ENCODE measurements at places on chromosomes 6 and 20.

- no peak for DNase-seq
These were observed 22.4 kb downstream of the SYNCRIP start for GRCh38 chr6:85620308-85620707.

GRCh38 chr6:157552081-157552747 is 171.2 kb downstream of the ZDHHC14 start:
- DNase-seq = peak; percentile 44

DNA sequence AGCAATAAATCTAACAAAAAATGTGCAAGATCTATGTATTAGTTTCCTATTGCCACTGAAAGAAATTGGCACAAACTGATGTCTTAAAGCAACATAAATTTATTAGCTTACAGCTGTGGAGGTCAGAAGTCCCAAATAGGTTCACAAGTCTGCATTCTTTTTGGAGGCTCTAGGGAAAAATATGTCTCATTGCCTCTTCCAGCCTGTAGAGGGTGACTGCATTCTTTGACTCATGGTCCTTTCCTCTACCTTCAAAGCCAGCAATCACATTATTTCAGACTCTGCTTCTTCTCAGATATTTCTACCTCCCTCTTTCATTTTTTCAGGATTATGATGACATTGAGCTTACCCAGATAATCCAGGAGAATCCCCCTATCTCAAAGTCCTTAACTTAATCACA is 1531.1 kb downstream of the KHDRBS2 start:
- no peak for DNase-seq

GRCh38 chr20:4190792-4191519 is 175.6 kb upstream of the RNF24 start:
- no peak for DNase-seq

- no peak for DNase-seq
These were observed 645.8 kb upstream of the ARID1B start for GRCh38 chr6:156131221-156131903.

GRCh38 chr6:149977221-149977620 is 13.5 kb downstream of the ULBP1 start:
- no peak for DNase-seq

DNA sequence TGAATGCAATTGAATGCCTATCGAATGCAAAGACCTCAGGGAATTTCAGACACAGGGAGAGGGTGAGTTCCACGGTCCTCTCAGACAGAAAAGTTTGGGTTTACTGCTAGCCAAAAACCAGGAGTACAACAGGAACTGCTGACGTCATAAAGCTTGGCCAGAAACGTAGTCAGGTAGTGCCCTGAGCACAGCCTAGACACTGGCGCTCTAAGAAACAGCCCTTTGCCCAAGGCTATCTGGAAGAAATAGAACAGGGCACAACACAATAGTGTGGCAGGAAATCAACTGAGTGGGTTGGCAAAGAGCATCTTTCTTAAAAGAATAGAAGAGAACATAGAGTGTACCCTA is 58.0 kb downstream of the GFOD1 start:
- no peak for DNase-seq

DNA sequence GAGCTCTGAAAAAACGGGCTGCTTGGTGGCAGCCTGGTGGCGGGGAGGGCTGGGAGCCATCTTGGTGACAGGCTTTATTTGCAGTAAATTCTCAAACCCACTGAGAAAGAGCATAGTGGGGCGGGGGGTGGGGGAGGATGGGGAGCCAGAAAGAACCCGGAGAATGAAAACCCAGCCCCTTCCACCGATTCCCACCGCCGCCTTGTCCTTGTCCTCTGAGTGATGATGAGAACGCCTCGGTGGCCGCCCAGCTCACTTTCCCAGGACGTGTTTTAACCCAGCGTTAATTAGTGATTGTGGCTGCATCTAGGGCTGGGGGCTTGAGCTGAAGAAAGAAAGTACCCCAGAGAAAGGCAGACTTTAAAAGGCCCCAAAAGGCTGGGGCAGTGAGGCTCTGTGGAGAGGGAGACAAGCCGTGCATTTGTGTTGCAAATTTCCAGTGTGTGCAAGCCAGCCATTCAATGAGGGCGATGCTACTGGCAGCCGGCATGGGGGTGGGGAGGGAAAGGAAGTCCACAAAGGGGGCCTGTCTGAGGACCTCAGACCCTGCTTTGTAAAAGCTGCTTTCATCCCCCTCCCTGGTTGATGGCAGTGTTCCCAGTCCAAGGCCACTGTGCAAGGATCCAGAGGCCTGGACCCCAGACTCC is 6.2 kb upstream of the GHRH start:
- no peak for DNase-seq

- no peak for DNase-seq
These were observed 5.5 kb downstream of the CASP8AP2 start for GRCh38 chr6:89834884-89835792.

- DNase-seq = no peak
These were observed 65.6 kb downstream of the SLC2A10 start for GRCh38 chr20:46774943-46775560.

DNA sequence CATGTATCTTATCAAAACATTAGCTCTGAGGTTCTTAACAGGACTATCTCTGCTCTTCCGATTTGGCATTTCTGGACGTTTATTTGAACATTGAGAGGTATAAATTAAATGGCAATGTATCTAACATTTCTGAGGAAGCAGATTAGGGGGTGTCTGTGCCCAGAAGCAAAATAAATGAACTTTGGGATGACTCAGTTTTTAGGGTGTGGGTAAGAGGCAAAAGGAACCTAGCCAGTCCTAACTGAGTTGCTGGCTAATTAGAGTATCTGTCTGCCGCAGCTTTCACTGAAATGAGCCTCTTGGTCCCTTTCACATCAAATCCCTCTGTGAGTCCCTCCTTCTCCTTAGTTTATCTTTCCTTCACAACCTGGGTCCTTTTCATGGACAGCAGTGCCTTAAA is 1.1 kb downstream of the RNF144B start:
- no peak for DNase-seq

DNA sequence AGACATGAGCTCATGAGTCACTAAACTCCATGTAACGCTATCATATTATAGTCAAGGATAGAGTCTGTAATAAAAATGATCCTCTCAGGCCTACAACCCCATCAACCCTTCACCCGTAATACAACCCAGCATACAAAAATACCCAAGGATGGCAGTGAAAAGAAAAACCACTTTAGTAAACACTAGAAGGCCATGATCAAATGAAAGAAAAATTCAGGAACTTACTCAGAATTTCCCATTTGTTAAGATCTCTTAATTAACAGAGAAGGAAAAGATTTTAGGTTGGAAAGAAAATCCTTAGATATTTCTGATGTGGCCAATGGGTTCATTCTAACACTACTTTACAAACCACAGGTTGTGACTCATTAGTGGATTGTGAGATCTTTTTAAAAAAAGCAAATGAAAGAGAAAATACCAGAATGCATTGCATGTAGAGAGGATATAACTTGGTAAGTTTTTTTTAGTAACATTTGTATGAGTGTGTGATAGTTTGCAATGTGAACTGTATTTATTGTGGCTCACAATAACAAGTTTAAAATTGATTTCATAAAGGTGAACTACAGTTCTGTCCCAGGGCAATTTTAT is 8.0 kb upstream of the UBE2J1 start:
- DNase-seq = no peak

GRCh38 chr20:48492015-48492714 is 335.6 kb downstream of the PREX1 start:
- DNase-seq = no peak

- no peak for DNase-seq
These were observed 79.9 kb upstream of the CCDC167 start for GRCh38 chr6:37579444-37580067.

GRCh38 chr6:124955108-124955856 is 7.0 kb upstream of the RNF217 start:
- no peak for DNase-seq

DNA sequence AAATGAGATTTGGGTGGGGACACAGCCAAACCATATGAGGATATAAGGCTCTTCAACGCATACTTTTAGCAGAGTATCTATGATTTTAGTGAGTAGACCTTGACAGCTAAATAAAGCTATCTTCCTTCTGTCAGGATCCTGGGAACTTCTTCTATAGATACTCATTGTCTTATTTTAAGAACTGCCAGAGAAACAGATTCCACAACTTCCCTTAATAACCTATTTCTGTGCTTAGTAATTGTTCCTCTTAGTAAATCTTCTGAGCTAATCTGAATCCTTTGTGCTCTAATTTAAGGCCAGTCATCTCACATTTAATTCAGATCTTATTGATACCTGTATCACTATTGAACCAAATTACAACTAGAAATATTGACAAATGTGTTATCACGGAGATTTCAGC is 64.0 kb upstream of the CEP85L start:
- no peak for DNase-seq

GRCh38 chr20:19889011-19889953 is 127.9 kb upstream of the NAA20 start:
- DNase-seq = no peak

Measured in NCI-H510A (cell line).